ENCODE measurements at places on chromosomes 6 and 20.

GRCh38 chr20:40578961-40579360, 110.1 kb downstream of the MAFB start:
- DNase-seq, result no peak

DNA sequence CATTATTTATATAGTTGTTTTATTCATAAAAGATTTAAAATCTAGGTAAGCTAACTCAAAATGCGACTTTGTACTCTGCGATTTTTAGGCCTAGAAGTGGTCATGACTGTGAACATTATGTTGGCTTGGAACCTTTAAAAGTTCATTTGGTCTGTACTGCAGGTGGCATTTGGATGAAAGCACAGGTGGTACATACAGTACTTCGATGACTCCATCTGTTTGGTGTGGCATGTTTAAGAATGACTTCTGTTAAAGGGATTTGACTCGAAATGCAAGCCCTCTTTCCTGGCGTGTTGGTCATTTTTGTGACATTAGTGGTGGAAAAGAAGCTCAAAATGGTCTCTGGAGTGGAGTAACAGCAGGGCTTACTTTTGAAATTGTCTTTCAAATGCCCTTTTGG, 118.1 kb downstream of the UST start:
- no peak for DNase-seq

- no peak for DNase-seq
Measured at GRCh38 chr6:86459978-86460377, 477.4 kb upstream of the HTR1E start.

- no peak for DNase-seq
Measured at GRCh38 chr6:46284475-46284874, 113.7 kb upstream of the ENPP5 start.

All from GM13977 (cell line).